Dermis lymphatic vessel endothelial cell (primary cell): ENCODE measurements at places on chromosomes 12 and 14. TPM values are rescaled to one million over a fixed set of nuclear protein-coding genes. Genes with fewer than 3 reads are reported as not detected.

Gene RHOJ
- total RNA-seq: 133 and 176 TPM in 2 replicates

Gene TSPAN19
- total RNA-seq: under 0.01 and 0.09 TPM in 2 replicates

Gene SLCO1C1
- not detected in 2 replicates for total RNA-seq

Gene NIN
- 24.9 and 31.4 TPM in 2 replicates for total RNA-seq

Gene FAR2
- total RNA-seq: 46.3 and 60.5 TPM in 2 replicates

Gene LMO3
- not detected in 2 replicates for total RNA-seq

Gene HVCN1
- total RNA-seq: 4.9 and 5.6 TPM in 2 replicates

Gene RFX4
- total RNA-seq: not detected in 2 replicates

Gene KRT83
- not detected in 2 replicates for total RNA-seq

Gene MANSC4
- total RNA-seq: not detected in 2 replicates

Gene TROAP
- 1.5 and 2.2 TPM in 2 replicates for total RNA-seq

Gene RNASE7
- total RNA-seq: not detected in 2 replicates
